Stimulated activated CD8-positive, alpha-beta memory T cell treated with anti-CD3 and anti-CD28 coated beads, Interleukin-15, amount 100 ng/mL, for 24 hours (primary cell): ENCODE measurements at places on chromosomes 7 and 10.

DNA sequence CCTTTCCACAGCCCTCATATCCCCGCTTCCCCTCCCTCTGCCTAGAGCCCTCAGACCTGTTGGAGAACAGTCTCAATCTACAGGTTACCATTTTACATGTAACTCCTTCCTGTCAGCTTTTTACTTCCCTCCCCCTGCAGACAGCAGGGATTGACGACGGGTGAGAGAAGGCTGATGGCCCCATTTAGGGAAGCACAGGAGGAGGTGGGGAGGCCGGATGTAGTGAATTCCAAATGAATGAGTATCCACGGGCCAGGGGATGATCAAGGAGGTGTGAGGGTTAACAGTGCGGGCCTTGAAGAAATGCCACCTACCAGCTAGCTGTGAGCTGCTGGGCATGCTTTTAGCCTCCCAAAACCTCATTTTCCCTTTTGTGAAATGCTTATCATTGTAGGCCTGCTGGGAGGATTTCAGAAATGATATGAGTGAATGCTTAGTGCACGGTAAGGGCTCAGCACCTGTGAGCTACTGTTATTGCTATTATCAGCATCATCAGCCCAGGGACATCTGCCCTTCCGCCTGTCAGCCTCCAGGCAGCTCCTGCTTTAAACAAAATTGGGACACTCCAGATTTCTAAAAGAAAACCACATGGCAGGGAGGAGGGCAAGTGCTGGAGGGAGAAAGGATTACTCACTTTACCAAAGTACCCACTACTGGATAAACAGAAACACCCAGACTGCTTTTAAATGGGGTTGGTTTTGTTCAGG is 6.5 kb upstream of the NANOS1 start:
- DNase-seq: no peak

- DNase-seq: no peak
These were observed 599.0 kb downstream of the TYW1 start for GRCh38 chr7:67595431-67596180.

- DNase-seq: no peak
These were observed 25.8 kb downstream of the DOCK1 start for GRCh38 chr10:126930883-126931503.

DNA sequence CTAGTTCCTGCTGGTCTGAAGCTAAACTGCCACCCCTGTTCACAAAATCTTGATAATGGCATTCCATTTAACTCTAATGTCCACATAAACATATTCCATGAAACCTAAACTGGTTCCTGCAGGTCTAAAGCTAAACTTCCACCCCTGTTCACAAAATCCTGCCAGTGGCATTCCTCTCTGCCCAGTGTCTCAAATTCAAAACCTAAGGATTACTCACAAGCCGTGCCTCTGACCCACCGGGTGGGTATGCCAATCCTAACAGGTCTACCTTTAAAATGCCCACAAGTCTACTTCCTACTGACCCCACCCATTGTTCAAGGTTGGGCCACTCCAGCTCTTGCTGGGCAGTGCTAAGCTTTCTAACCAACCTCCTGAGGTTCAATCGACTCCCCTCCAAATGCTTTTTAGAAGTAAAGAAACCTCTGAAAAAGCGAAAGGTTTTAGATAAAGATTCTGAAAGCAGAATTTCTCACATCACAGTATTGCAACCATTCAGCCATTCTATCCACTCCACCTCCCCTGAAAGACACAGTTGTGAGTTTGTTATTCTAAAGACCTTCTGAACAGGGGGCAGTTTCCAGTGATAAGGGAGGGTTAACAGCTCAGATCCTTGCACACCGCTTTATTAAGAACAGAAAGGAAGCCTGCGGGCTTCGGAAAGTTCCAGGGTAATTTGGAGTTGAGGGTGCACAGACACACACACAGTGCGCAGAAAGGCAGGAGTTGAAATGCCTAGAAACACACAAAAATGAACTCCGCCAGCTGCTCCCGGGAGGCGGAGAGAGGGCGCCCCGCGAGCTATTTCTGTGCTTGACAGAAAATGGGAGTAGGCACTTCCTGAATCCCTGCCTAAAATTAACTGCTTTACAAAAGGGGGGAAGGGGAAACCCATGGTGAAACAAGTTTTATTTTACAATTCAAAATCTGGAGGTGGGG is 87.7 kb downstream of the TNS3 start:
- DNase-seq: no peak

- DNase-seq: no peak
These were observed 675 bp upstream of the ATE1 start for GRCh38 chr10:121928528-121928884.
